IMR-90 (cell line): ENCODE measurements at places on chromosomes 4 and X. TPM values are rescaled to one million over a fixed set of nuclear protein-coding genes. Genes with fewer than 3 reads are reported as not detected.

- no peaks in the 10 kb centered on the region for H3K36me3 ChIP-seq
- no peaks in the 10 kb centered on the region for H3K27me3 ChIP-seq
- peaks cover 2% of the 10 kb centered on the region; the same call in 1 of the 2 replicates for H3K4me1 ChIP-seq
- H3K27ac ChIP-seq = peak overlapping the region; percentile 56; the same call in 1 of the 2 replicates
- no peak overlapping the region for H3K4me3 ChIP-seq
- DNase-seq = peak; percentile 77
These were observed 25.8 kb downstream of the ZNF630 start for GRCh38 chrX:48045410-48046311.

- H3K36me3 ChIP-seq = 0 out of 2 replicates have a peak, but pooled peaks cover 1% of the 10 kb centered on the region
- H3K4me1 ChIP-seq = no peaks in the 10 kb centered on the region
- no peaks in the 10 kb centered on the region for H3K27me3 ChIP-seq
- no peak overlapping the region for H3K4me3 ChIP-seq
- H3K27ac ChIP-seq = no peak overlapping the region
- no peak for DNase-seq
These were observed 15.9 kb downstream of the HMGB2 start for GRCh38 chr4:173318240-173318639.

DNA sequence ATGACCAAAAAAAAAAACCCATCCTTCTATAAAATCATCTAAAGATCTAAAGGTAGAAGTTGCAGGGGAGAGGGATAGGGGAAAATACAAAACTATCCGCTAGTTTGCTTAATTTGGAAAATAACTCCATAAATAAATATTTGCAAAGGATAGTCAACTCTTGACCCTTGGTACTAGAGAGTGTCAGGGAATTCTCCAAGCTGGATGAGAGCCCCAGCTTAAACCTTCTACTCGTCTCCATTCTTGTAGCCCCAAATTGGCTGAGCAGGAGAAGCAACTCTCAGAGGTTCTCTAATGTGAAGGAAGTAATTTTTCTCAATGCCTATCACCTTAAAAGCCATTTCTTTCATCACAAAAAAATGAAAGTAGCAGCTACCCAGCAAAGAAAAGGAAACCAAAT is 35.2 kb downstream of the ACSL4 start:
- H3K4me3 ChIP-seq = no peak overlapping the region
- peaks cover 2% of the 10 kb centered on the region for H3K4me1 ChIP-seq
- DNase-seq = no peak
- H3K27me3 ChIP-seq = peaks cover 1% of the 10 kb centered on the region; the same call in 1 of the 2 replicates
- H3K27ac ChIP-seq = no peak overlapping the region
- peaks cover 3% of the 10 kb centered on the region for H3K36me3 ChIP-seq

Gene CSN1S1
- total RNA-seq = not detected in 2 replicates

Gene DDX53
- not detected in 2 replicates for total RNA-seq

- no peak overlapping the region for H3K27ac ChIP-seq
- DNase-seq = no peak
- H3K36me3 ChIP-seq = no peaks in the 10 kb centered on the region
- H3K27me3 ChIP-seq = no peaks in the 10 kb centered on the region
- no peaks in the 10 kb centered on the region for H3K4me1 ChIP-seq
These were observed 288.2 kb upstream of the CTSO start for GRCh38 chr4:156241896-156242295.

DNA sequence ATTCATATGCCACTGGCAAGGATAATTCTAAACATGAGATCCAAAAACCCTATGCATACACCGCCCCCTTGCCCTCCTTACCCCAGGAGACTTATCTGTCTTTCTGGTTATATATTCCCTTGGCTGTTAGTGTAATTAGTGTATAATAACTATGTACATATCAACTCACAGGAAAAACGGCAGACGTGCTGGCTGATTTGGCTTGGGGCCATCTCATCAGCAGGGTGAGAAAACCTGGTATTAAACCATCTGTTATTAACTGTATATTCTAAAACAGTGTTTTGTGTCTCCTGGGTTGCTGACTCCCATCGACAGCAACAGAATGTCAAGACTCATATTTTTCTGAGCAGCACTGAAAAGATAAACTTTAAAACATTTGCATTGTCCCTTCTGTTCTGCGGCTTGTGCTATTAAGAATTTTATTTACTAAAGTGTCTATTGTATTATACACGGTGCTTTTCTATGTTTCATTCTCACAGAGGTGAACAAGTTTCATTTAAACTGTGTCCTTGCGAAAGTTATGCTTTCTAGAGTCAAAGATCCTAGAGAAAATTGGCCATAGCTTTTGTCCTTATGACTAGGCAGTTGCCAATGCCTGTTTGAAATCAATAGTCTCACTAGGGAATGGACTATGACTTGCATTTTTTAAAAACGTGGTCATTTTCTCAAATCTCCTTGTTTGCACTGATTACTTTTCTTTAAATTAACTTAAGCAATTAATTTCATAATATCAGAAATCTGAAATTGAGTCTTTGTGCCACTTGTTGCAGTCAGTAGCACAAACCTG is 211.5 kb upstream of the MID1 start:
- H3K4me3 ChIP-seq = no peak overlapping the region
- no peak overlapping the region for H3K27ac ChIP-seq
- no peaks in the 10 kb centered on the region for H3K4me1 ChIP-seq
- no peak for DNase-seq
- no peaks in the 10 kb centered on the region for H3K27me3 ChIP-seq

DNA sequence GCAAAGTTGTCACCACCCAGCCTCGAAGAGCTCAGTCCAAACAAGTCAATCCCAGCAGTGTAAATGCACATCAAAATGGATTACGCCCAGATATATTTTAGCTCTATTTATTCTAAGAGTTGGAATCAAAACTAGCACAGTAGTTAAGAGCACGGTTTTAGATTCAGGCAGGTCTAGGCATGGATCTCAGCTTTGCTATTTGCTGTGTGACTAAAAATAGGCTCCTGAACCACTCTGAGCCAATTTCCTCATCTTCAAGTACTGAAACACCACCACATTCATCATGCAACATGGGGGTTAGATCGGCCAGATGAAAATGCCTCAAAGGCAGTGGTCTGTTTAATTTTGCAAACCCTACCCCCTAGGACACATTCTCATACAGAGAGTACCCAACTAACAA is 55.9 kb upstream of the FGFBP2 start:
- H3K4me1 ChIP-seq = no peaks in the 10 kb centered on the region
- no peak overlapping the region for H3K4me3 ChIP-seq
- H3K27ac ChIP-seq = no peak overlapping the region
- H3K36me3 ChIP-seq = no peaks in the 10 kb centered on the region

DNA sequence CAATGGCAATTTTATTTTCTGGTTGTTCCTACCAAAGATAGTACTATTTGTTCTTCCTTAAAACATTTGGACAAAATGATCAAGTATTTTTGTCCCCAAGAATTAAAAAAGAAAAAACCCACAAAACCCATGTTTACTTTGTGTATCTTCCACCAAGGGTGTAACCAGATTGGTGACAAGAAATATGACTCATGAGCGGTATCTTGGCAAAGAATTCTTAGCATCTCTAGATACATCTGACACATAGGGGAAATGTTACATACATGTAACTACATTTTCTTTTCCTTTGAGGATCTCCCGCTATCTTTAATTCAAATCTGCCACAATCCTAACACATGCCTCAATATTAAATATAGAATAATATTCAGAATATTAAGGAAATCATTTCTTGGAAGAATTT is 78.7 kb downstream of the WDFY3 start:
- peak; percentile 66 for DNase-seq
- H3K36me3 ChIP-seq = no peaks in the 10 kb centered on the region
- no peaks in the 10 kb centered on the region for H3K27me3 ChIP-seq
- no peak overlapping the region for H3K4me3 ChIP-seq
- H3K27ac ChIP-seq = no peak overlapping the region

DNA sequence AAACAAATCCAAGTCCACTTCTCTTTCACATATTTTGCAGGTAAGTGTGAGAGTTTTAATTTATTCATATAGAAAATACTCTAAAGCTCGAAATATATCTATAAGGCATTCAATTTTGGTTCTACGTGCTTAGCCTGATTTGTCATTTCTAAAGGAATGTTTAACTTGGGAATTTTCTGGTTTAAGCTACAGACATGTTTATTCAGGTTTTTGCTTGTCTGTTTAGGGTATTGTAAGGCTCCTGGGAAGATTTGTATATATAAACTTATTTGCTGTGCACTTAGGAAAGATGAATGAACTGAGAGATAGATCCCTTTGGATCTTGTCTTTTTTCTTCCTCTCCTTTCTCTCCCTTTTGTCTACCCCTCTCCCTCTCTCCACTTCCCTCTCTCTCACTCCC is 185.9 kb upstream of the NEIL3 start:
- H3K27me3 ChIP-seq = no peaks in the 10 kb centered on the region
- H3K27ac ChIP-seq = no peak overlapping the region
- H3K4me3 ChIP-seq = no peak overlapping the region
- H3K4me1 ChIP-seq = peaks cover 3% of the 10 kb centered on the region
- H3K36me3 ChIP-seq = no peaks in the 10 kb centered on the region
- DNase-seq = no peak

Gene MXRA5
- total RNA-seq = 1.1 TPM in 2 replicates

Gene INTU
- total RNA-seq = 10.8 and 12.5 TPM in 2 replicates

Gene HPGD
- total RNA-seq = not detected in 2 replicates

Gene ATP8A1
- 0.36 and 0.83 TPM in 2 replicates for total RNA-seq

GRCh38 chr4:80465736-80466135 is 130.2 kb downstream of the CFAP299 start:
- H3K4me3 ChIP-seq = no peak overlapping the region
- H3K27ac ChIP-seq = no peak overlapping the region
- peaks cover 6% of the 10 kb centered on the region; the same call in 1 of the 2 replicates for H3K4me1 ChIP-seq
- DNase-seq = peak; percentile 40
- no peaks in the 10 kb centered on the region for H3K27me3 ChIP-seq

GRCh38 chr4:99180382-99181070 is 36.4 kb upstream of the ADH4 start:
- H3K4me1 ChIP-seq = peaks cover 6% of the 10 kb centered on the region
- no peaks in the 10 kb centered on the region for H3K27me3 ChIP-seq
- no peak overlapping the region for H3K4me3 ChIP-seq
- DNase-seq = peak; percentile 83
- no peak overlapping the region; the same call in 1 of the 2 replicates for H3K27ac ChIP-seq

DNA sequence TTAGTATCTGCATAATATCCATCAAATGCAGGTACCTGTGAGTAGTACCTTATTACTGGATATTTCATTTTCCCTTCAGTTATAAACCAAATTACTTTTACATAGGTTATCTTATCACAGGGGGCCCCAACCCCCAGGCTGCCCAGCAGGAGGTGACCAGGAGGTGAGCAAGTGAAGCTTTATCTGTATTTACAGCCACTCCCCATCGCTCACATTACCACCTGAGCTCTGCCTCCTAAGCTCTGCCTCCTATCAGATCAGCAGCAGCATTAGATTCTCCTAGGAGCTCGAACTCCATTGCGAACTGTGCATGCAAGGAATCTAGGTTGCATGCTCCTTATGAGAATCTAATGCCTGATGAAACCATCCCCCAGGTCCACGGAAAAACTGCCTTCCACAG is 6.3 kb downstream of the PRSS12 start:
- peaks cover 13% of the 10 kb centered on the region for H3K4me1 ChIP-seq
- no peak for DNase-seq
- no peak overlapping the region for H3K4me3 ChIP-seq
- H3K27me3 ChIP-seq = no peaks in the 10 kb centered on the region

DNA sequence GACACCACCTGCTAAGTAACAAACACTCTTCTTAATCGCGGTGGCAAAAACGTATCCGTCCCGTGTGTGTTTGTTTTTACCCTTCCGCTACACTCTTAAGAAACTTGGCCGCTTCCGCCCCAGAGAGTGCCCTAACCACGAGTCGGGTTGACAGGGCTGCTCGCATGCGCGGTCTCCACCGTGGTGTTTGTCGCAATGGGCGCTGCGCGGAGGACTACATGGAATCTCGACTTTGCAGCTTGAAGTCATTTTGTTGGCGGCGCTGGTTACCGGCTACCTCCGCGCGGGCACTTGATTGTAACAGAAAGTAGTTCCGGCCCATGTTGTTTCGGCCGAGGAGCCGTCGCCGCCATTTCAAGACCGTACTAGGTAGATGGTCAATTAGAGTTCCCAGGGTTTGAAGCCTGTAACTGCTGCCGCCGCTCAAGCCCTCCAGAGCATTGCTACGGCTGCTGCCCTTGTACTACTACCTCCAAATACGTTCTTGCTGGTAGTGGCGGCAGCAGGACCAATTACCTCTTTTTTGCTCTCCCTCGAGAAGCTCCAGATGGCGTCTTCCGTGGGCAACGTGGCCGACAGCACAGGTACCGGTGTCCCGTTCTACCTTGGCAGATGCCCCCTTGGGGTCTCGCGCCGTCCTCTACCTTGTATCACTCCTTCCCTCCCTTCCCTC is at the start of gene OGT:
OGT (plus strand) TSS at position 352 of the 673 bp plus-strand sequence; CDS start at position 548, 196 bp downstream.
- H3K27me3 ChIP-seq = peaks cover 2% of the 10 kb centered on the region; the same call in 1 of the 2 replicates
- peak within 1 kb of the TSS; percentile 88 for H3K27ac ChIP-seq
- H3K4me3 ChIP-seq = peak within 1 kb of the TSS; percentile 81
- DNase-seq = peak; percentile 97
- peaks cover 2% of the 10 kb centered on the region; the same call in 1 of the 2 replicates for H3K4me1 ChIP-seq

Gene IQCM
- not detected in 2 replicates for total RNA-seq

DNA sequence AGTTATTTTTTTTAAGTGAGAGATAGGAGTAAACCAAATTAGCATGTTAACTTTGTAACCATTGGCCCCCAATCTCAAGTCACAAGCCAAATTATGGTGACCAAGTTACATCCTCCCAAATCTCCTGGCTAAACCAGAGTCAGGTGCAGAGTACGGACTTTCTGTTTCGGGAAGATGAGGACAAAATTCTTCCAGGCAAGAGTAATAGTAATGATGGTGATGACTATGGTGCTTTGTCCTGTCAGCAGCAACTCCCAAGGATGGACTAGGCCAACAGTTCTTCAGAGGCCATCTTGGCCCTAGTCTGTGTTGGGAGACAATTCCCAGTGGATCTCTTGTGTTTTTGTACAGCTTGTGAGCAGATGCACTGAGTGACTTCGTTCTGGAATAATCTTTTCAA is 148.8 kb downstream of the GPC3 start:
- peaks cover 6% of the 10 kb centered on the region for H3K27me3 ChIP-seq
- no peak overlapping the region for H3K27ac ChIP-seq
- DNase-seq = no peak
- H3K4me3 ChIP-seq = no peak overlapping the region

Gene CT45A7
- total RNA-seq = not detected in 2 replicates

Gene SH3D19
- total RNA-seq = 27.2 and 29.7 TPM in 2 replicates

DNA sequence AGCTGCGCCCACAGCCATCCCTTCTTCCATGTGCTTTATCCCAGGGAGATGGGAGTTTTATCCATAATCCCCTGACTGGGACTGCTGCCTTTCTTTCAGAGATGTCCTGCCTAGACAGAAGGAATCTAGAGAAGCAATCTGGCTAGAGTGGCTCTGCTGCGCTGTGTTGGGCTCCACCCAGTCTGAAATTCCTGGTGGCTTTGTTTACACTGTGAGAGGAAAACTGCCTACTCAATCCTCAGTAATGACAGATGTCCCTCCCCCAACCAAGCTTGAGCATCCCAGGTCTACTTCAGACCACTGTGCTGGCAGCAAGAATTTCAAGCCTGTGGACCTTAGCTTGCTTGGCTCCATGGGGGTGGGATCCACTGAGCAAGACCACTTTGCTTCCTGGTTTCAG is 116.9 kb upstream of the AR start:
- no peak overlapping the region for H3K4me3 ChIP-seq
- no peaks in the 10 kb centered on the region for H3K4me1 ChIP-seq
- H3K27ac ChIP-seq = no peak overlapping the region
- DNase-seq = no peak
- H3K27me3 ChIP-seq = no peaks in the 10 kb centered on the region
